ENCODE measurements at places on chromosomes 12 and 14.
A peak's percentile ranks its signal among the peaks of the same experiment; 100 is the strongest.

DNA sequence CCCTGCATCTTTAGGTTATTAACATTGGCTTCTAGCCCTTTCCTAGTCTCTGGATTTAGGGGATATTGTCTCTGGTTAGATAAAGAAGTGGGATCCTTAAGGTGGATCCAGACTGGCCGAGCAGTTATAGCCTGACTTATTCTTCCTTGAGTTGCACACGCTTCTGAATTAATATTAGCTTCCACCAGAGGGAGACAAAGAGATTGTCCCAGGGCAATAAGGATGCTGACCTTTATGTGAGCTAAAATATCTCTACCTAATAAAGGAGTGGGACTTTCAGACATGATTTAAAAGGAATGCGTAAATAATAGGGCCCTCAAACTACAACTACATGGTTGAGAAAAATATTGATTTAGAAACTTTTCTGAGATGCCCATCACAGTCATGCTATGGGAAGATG is 139.7 kb downstream of the SLCO1B3 start:
- DNase-seq = peak; percentile 65

- DNase-seq = no peak
Observed at GRCh38 chr14:31307198-31307597, 99.6 kb upstream of the HECTD1 start.

DNA sequence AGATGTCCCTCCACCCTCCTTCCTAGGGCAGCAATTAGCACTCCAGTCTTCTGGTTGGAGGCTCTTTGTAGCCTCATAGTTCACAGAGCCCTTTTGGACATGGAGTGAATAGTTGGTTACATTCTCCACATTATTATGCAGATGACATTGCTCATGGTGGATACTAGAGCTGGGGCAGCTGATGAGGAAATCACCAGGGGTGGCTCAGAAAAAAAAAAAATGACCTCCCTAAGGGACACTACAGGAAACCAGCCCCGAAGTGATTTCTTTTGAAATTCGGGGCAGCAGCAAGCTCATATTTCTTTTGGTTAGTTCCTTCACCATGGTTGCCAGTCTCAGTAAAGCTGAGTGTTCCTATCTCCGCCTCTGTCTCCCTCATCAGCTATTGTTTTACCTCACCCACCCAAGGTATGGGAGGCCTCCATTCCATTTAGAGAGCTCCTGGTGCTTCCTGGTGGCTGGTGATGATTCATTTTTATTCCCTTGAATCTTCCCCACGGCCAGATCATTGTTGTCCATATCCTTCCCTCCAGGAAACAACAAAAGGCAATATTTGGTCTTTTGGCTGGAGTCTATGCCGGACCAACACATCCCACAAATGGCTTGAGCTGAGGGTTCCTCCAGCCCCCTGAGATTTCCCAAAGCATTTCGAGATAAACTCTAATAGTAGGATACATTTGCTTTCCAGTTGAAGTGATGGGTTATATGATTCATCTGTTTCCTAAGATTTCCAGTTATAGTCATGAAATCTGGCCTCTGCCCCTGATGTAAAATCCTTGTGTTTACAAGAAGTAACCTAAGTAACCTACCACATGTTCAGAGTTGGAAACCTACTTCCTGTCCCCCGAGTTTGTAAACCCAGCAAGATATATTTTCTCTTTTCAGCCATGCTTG is 56.2 kb upstream of the NID2 start:
- DNase-seq = no peak

- DNase-seq = no peak
Observed at GRCh38 chr12:57615637-57616036, 4.4 kb downstream of the ARHGEF25 start.

DNA sequence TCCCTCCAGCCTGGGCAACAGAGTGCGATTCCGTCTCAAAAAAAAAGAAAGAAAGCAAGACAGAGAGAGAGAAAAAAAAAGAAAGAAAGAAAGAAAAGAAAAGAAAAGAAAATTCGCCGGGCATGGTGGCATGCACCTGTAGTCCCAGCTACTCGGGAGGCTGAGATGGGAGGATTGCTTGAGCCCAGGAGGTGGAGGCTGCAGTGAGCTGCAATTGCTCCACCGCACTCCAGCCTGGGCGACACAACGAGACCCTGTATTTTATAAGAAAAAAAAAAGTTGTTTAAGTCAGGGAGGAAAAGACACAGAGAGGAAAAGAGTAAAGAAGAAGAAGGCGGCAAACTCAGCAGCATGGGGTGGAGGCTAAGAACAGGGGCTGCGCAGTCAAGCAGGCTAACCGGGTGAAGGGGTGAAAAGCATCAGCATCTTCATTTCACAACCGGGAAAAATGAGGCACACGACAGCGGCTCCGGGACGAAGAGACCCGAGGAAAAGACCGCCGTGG is 557 bp upstream of the FICD start:
- no peak for DNase-seq

GRCh38 chr14:38646391-38646790 is 390.5 kb upstream of the CLEC14A start:
- no peak for DNase-seq

- DNase-seq = peak; percentile 52
Observed at GRCh38 chr14:61891170-61891569, 128.9 kb downstream of the SNAPC1 start.

DNA sequence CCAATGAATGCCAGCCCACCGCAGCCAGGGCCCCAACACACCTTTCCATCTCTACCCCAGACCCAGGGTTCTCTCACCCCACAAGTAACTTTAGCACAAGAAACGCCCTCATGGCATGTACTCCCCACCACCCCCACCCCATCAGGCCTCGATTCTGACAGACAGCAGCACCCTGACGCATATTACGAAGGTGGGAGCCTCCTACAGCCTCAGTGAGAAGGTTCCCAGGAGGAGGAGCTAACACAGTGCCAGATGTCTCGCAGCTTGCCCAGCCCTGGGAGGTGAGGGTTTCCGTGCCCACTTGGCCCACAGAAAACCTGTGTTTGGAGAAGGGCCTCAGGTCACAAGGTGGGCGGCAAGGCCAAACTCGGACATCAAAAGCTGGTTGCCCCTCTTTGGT is 32.4 kb downstream of the CCDC88C start:
- DNase-seq = no peak

DNA sequence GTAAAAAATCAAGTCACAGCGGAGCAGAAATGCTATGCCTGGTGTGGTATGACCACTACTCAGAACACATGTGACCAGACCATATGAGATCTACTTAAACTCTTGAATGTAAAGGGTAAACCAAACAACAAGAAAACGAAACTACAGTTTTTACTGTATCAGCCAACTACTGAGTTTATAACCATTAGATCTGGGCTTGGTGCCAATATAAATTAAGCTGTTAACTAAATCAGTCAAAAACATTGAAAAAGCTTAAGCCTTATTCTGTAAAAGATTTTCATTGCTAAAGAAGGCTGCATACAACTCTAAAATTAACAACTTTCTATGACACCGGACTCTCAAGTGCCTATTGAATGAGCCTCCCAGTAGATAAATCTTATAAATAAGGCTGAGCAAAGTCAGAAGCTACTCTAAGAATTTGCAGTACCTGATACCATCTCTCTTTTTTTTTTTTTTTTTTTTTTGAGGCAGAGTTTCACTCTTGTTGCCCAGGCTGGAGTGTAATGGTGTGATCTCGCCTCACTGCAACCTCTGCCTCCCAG is 35.4 kb downstream of the SPTLC2 start:
- peak; percentile 86 for DNase-seq

DNA sequence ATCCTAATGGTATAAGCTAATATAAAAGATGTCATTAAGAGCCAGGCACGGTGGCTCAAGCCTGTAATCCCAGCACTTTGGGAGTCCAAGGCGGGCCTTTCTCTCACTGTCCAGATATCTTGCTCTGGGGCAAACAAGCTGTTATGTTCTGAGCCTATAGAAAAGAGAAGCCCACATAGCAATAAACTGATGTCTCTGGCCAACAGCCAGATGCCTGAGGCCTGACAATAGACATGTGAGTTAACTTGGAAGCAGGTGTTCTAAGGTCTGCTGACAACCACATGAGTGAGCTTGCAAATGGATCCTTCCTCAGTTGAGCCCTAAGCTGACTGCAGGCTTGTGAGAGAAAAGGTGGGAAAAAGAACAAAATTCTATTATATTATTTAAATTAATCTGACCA is 25.0 kb downstream of the YAF2 start:
- DNase-seq = peak; percentile 18

- DNase-seq = peak; percentile 35
Observed at GRCh38 chr14:86501611-86502010, 971.7 kb downstream of the FLRT2 start.

GRCh38 chr12:39617887-39618286 is 1.7 kb downstream of the ABCD2 start:
- peak; percentile 50 for DNase-seq

DNA sequence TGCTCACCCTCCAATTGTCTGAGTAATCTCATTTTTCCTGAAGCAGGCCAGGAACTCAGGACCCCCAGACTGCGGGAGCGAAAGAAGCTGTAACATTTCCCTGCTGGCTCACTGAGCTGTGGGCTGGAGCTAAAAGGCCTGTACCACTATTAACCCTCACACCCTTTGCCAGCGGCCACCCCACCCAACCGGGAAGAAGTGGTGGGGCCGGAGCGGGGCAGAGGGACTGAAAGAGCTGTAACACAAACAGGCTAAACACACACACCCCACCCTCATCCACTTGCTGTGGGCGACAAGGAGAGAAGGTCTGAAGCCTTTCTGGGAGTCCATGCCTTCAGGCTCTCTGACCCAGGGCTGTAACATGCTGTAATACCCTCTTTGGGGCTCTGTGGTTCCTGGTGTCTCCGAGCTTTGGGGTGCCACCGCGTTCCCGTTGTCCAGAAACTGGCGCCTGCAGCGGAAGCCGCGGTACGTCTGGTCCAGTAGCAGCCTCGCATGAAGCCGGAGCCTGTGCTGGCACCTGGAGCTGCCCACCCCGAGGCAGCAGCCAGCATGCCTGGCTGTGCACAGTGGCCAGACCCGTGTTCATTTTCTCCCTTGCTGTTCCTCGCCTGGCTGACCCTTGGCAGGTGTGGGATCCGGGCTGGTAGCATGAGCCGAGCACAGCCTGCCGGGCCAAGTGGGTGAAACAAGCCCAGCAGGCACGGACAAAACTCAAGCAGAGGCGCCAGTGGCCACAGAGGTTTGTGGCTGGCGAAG is 345.5 kb upstream of the MGAT4C start:
- no peak for DNase-seq

GRCh38 chr14:100476012-100476822 is 111.0 kb downstream of the BEGAIN start:
- no peak for DNase-seq

DNA sequence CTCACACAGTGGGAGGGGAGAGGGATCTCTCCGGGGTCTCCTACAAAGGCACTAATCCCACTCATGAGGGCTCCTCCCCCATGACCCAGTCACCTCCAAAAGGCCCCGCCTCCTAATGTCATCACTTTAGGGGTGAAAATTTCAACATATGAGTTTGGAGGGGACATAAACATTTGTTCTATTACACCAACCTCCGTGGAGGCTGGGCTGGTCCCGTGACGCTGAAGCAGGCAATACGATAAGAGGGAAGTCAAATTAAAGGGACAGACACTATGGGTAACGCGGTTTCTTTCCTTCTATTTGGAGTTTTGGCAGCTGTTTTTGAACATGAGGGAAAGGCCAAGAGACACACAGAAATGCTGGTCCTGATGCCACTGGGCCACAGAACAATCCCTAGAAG is 175.7 kb upstream of the VASH1 start:
- DNase-seq = peak; percentile 30

Data from OCI-M1 (cell line).